GM10248 (cell line): ENCODE measurements at places on chromosomes 6 and 20.

- DNase-seq: no peak
Measured at GRCh38 chr6:112979830-112980229, 632.7 kb downstream of the RFPL4B start.

DNA sequence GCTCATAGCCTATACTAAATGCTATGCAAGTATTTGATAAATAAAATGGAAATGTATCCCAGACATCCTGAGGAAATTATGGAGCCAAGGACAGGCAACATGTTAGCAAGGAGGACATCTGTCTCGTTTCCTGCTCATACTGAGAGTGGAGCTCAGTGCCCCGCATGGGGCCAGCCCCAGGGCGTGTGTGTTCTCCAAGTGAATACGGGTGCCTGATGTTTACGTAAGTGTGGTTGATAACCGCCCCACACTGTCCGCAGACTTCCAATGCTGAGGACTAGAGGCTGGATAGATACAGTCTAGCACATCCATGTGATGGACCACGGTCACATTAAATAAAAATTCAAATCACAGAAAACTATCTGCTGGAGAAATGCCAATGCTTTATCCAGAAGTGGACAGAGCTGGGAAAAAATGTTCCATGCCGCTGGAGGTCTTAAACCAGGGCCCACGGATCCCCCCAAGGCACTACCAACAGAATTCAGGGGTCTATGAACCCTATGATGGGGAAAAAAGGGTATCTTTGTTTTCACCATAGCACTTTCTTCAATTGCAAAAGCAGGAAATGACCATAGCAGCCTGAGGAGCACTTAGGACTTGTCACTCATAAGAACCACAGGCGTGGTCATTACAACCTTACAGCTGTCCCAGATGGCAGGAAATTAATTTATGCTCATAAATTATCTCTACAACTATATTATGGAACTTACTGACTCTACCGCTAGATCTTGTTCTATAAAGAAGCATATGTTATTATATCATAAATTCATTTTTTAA, 24.9 kb downstream of the TGM2 start:
- DNase-seq: no peak

DNA sequence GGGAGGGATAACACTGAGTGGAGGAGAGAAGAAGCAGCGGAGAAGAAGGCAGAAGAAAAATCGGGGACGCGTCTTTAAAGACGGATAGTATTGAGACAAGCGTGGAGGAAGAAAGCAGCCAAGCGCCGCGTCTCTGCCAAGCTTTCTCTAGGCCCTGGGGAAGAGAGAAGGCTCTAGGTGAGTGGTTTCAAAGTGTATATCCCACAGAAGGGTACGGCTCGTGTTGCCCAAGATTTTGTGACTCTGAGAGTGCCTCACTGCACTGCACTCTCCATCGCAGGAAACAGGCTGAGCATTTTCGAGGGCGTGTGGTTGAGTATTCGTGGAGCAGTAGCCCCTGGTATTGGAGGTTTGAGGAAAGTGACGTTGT, 185.4 kb downstream of the TRIM27 start:
- DNase-seq: no peak

GRCh38 chr6:104532462-104532861, 327.3 kb downstream of the HACE1 start:
- DNase-seq: no peak

GRCh38 chr6:101393829-101394251, 332 bp downstream of the GRIK2 start:
- no peak for DNase-seq
